ENCODE measurements at places on chromosomes 16 and 17.

GRCh38 chr17:63113167-63113566 lies 147.1 kb downstream of the TANC2 start:
- no peak for DNase-seq

GRCh38 chr16:87960852-87961251 lies 9.6 kb downstream of the BANP start:
- no peak for DNase-seq

DNA sequence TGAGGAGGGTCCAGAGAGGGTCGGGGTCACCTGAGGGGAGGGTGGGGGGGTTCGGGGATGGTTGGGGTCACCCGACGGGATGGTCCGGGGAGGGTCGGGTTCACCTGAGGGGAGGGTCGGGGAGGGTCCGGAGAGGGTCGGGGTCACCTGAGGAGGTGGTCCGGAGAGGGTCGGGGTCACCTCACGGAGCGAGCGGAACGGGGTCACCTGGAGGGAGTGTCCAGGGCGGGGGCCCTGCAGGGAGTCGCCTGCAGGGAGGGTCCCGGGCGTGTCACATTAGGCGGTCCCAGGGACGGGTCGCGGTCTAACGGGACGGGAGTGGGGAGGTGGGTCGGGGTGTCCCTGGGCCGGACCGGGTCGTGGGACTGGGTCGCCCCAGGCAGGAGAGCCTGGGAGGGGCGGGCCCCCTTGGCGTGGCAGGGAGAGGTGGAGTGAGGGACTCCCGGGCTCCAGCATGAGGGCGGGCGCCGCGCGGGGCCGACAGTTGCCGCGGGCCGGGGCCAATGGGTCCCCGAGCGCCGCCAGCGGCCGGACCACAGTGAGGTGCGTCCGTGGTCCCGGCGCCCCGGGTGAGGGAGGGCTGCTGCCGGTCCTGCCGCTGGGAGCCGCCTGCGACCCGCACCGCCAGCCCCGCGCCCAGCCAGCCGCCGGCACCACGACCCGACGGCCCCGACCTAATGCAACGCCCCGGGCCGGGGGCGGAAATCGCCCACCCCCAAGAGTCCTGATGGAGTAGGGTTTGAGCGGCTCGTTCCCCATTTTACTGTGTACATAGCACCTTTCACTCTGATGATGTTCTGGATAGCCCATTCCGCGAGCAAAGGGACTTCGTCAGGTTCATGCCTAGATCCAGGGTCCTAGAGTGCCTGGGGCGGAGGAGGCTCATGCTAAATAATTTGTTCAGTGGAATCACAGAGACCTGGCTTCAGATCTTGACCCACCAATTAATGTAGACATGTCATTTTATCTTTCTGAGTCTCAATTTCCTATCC lies 1.2 kb upstream of the ABCA3 start:
- no peak for DNase-seq

DNA sequence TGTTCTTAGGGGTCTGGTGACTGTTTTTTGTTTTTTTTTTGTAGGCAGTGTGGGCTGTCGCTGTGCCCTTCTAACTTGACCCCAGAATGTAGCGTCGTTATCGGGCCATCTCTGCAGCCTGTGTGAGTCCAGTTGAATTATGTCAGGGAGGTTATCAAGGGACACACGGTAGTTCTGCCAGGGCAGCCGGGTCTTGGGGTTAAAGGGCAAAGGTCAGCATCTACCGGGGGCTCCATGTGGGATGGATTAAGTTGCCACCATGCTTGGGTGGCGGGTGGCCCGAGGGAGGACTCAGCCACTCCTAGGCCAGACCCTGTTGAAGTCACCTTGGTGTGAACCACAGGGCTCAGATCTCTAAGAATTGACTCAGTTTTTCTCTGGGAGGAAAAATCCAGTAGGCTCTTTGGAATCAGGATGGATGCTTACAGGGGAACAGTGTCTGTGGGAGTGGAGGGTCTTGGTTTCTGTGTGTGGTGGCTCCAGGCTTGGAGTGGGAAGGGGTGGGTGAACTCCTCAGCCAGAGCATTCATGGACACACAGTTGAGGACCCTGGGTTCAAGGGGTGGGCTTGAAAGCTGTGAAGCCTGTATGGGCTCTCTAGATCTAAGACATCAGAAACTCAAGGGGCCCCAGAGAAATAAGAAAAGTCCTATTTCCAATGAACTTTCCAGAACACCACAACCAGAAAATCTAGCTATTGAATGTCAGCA lies 191.7 kb downstream of the IRF8 start:
- no peak for DNase-seq

GRCh38 chr16:6753553-6753952 lies 579.1 kb upstream of the RBFOX1 start:
- no peak for DNase-seq

GRCh38 chr16:81239367-81240121 lies 1.1 kb downstream of the BCO1 start:
- DNase-seq = no peak

- no peak for DNase-seq
These were observed 1.1 kb upstream of the CHRNB1 start for GRCh38 chr17:7443499-7444485.

DNA sequence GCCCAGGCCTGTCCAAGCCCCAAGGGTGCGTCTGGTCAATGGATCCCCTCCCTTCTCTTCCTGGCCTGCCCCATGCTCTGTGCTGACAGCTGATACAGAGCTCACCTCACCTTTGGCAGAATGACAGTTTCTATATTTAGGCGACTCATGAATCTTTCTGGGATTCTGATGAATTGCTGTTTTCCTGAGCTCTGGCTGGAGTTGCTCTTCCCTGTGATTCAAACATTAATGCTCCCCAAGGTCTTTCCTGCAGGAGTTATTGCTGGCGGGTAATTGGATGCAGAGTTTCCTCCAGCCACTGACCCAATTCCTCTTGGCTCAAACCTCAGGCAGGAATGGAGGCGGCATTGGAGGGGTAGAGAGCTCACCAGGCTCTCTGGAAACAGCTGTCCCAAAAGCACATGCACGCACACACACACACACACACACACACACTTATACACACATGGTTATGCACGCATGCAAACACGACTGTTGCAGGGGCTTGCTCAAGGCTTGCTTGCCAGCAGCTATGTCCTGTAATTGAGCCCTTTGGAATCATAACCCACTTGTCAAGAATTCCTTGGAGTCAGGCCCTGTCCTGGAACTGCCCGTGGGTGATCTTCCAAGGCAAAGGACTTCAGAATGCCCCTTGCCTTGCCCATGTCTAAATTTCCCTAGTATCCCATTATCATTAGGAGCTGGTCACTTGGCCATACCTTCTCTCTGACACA lies 128.8 kb downstream of the ASIC2 start:
- no peak for DNase-seq

DNA sequence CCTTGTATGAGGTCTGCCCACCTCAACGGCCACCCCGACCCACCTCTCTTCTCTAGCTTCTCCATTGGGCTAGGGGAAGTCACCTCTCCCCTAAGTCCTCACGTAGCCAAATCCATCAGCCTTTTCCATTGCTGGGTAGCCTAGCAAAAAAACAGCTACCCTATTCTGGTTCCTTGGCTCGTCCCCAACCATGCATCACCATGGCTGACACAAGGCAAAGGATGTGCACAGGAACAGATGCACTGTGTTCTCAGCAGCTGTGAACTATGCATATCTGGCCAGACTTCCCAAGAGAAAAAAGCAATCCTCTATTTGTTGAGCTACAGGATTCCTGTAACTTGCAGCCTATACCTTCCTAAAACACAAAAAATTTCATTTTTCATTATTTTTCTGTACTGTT lies 22.0 kb upstream of the FLCN start:
- no peak for DNase-seq

GRCh38 chr16:25689137-25689836 lies 2.5 kb upstream of the HS3ST4 start:
- no peak for DNase-seq

- DNase-seq = no peak
These were observed 289.0 kb downstream of the CEP112 start for GRCh38 chr17:65902831-65903522.

DNA sequence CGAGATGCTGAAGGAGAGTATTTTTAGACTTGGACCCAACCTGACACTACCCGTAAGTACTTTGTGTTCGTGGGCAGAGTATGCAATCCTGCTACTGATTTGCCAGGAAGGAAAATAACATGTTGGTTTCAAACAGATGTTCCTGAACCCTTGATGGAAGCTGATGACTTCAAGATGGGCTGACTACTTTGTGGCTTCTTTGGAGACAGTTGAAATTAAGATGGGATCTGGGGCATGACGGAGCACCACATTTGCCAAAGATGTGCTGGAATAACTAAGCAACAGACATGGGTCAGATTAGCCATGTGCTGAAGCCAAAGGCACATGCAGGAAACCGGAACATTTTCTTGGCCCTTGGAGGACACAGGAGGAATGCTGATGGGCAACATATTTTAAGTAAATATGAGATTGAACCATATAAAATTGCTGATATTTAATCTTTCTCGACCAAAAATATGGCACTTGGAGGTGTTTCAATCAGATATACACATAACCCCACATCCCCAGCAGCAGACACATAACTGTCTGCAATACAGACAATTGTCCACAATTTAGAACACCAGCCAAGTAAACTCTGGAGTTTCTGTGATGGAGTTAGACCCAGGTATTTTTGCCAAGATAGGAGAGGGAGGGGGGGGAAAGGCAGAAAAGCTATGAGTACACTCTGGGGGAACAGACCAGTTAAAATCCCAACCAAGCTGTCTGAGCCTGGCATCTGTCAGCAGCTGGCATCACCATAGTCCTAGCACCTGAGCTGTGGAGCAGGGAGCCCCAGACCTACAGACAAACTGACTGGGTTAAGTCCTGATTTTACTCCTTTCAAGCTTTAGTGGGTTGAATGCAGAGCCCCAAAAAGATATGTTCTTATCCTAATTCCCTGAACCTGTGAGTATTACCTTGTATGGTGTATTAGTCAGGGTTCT lies 329.4 kb upstream of the CDH5 start:
- DNase-seq = no peak

DNA sequence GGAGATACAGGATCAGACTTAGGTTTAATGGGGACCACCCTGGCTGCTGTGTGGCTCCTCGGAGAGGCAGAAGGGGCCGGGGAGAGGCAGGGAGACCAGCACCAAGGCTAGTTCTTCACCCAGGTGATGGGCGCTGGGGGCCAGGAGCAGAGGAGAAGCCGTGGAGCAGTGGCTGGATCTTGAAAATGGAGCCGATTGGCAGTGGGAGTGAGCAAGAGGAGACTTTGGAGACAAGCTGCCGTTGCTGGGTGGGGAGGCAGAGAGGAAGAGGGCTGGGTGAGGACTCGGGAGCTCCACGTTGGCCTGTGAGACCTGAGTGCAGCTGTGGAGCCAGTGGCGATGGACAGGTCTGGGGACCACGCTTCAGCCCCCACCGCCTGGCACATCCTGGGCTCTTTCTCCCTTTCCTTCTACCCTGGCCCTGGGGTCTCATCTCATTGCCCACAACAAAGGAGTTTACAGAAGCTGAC lies 9.0 kb downstream of the RAB11FIP4 start:
- DNase-seq = no peak

DNA sequence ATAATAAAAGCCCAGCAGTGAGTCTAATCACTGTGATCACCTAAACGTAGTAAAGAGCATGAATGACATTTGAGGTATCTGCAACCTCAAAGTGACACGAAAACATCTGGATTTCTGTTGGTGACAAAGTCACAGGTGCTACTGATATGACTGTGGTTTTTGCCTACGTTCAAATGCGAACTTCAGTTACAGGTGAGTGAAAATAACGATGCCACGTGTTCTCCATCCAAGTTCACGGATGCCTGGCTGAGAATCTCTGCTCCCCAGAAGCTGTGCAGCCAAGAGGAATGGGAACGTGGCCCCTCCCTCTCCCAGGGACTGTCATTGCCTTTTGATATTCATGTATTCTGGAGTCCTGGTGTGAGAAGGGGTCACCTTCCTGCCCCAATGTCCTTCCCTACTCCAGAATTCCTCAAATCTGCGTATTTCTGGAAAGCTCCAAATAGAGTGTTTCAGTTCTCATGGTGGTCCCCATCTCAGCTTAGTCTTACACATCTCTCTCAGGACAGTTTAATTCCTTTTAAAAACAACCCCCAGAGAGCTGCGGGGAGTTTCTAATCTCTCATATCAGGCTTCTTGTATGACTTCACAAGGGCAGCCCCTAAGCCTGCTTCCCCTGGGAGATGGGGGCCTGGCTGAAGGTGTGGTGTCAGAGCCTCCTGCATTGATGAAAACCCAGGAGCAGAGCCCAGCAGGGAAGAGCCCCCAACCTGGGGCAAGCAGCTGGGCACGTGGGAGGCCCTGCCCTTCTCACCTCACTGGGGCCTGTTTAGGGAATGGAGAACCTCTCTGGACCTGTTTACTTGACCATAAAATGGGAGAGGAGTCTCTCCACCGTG lies 25.8 kb downstream of the PIK3R5 start:
- DNase-seq = no peak

GRCh38 chr17:56447171-56447570 lies 146.3 kb upstream of the NOG start:
- DNase-seq = no peak

- DNase-seq = no peak
These were observed 5.1 kb downstream of the CFAP20 start for GRCh38 chr16:58123896-58124600.

DNA sequence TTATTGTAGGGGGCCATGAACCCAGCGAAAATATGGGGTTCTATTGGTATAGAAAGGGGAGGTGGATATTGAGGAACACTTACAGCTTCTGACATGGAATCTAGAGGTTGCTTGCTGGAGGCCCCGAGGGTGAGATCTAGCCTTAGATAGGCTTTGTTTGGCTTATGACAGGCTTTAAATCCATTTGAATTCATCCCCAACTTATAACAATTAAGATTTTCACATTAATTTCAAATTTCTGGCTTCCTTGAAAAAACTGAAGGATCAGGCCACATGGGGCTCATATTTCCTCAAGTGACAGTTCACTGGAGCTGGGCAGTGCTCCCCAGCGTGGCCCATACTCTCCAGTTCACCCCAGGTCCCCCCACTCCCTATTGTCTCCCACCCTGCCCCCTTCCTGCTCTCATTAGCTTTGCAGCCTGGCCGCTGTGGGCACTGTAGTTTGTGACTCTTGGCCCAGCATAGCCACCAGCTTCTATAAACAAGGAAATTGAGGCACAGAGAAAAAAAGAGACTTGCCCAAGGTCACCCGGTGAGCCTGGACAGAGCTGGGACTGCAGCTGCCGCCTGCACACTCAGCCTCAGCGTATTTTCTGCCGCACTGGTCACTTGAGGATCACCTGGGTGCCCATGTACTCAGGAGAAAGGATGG lies 19.8 kb upstream of the ADGRG1 start:
- no peak for DNase-seq

- no peak for DNase-seq
These were observed 8.6 kb downstream of the CYB561 start for GRCh38 chr17:63437287-63438091.

- DNase-seq = no peak
These were observed 48.5 kb upstream of the CCL2 start for GRCh38 chr17:34206569-34206968.

- no peak for DNase-seq
These were observed at the start of gene TMEM132E for GRCh38 chr17:34579017-34579946. Gene TMEM132E, plus strand, starts transcription at chr17:34579582. Its CDS starts 1,495 bp downstream, at chr17:34581077.

DNA sequence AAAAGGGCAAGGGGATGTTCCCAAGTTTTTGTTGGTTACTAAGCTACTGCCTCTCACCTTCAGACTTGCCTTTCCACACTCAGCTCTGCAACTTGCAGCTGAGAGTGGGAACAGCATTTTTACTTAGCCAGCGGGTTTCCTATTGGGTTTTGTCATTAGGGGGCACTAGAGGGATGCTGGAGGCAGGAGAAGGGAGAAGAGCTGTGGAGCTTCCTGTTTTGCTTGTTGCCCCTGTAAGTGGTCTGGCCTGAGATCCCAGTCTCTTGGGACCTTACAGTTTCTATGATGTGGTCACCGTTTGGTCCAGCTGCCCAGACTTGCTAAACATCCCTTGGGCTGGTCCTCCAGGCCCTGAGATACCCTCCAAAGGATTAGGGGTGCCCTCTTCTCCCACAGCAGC lies 209.6 kb upstream of the NLRP1 start:
- no peak for DNase-seq
